ENCODE measurements at places on chromosomes 2 and 18.

- no peak for DNase-seq
These were observed 444.9 kb downstream of the TMX3 start for GRCh38 chr18:68270017-68270416.

DNA sequence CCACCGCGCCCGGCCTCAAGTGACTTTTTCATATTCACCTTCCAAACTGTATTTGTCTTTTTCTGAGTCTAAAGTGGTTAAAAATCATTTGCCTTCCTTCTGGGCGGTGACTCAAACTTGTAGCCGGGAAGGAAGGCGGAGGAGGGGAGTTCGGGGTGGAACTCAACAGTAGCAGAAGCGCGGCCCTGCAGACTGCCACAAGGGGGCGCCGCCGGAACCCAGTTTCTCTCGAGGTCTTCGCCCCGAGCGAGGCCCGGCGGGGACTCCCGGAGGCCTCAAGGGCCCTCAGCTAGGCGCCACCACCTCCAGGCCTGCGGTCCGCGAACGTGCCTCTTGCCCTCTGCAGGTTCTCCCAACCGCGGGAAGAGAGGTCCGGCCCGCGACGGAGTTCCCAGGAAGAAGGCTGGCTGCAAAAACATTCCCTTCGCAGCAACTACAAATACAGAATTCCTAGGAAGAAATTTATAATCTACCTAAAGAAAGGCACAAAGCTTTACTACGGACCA, 16.8 kb upstream of the ITM2C start:
- DNase-seq, result peak; percentile 84

DNA sequence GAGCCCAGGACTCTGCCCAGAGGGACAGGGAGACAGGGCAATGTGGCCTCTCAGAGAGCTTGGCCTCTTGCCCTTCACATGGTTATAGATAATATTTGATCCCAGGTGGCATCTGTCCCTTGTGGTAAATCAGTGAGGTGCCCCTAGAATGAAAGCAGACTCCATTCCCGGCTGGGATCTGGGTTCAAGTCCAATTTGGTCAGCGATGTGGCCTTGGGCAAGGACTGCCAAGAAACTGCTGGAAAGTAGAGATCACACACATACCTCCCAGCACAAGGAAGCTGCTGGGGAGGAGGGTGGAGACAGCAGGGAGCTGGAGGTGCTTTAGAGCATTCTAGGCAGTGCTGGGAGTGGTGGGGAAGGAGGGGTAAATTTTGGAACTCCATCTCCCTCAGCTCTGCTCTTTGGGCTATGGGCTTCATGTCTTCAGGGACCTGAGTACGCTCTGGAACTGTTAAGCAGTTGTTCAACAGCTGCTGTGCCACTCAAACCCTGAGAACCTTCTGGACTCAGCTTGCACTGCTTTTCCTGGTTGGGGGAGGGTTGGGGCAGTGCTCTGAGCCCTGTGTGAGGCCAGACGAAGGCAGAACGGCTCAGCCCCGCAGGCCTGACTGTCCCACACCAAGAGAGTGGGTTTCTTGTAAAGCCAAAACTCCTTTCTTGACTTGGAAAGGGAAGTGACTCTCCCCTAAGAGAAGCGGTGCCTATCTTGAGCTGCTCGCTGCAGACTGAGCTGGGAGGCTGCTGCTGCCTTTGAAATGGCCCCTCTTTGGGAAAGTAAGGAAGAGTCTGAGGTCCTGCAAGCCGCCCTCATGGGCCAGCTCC, 23.0 kb downstream of the INPP5D start:
- DNase-seq, result no peak

DNA sequence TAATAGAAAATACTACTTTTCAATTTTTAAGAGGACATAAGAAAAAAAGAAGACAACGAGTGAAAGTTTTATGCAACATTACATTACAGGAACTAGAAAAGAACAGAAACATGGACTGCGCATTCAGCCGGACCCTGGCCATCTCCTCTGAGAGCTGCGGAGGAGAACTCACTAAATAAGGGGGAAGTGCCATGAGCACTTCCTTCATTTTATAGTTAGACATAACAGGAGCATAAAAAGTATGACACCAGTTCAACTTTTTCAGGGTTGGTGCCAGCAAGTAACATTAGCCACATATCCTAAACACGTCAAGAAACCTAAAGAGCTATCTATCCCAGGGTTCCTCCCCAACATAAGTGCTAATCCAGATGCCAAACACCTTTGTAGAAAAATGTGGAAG, 78.0 kb upstream of the SERTAD2 start:
- DNase-seq, result no peak

DNA sequence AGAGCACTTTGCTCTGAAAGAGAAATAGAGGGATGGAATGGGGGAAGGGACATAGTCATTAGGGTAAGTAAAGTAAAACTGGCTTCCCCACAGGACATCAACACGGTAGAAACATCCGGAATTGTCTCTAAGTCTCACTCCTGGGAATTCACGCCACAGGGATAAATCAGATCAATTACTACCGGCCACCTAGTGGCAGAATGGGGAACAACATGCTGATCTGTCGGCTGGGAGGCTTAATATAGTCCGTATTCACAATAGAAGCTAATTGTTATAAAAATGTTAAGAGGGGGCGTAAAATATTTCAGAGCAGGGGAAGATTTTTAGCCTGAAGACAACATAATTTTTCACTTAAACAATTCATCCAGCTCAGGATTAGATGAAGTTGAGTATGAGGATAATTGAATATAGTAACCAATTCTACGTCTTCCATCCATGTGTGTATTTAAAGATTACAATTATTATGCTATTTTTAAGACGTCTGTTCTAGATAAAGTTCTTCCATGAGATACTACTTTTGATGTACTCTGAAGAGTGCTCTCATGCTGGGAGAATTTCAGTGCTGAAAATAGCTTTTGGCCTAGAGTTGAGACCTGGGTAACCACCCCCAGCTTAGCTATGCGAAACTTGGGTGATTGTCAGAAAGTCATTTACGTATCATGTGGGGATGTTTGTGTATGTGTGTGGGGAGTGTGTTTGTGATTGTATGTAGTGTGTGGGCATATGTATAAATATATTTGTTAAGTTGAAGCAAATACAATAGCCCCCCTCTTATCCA, 65.7 kb downstream of the LRRTM1 start:
- DNase-seq, result peak; percentile 2

DNA sequence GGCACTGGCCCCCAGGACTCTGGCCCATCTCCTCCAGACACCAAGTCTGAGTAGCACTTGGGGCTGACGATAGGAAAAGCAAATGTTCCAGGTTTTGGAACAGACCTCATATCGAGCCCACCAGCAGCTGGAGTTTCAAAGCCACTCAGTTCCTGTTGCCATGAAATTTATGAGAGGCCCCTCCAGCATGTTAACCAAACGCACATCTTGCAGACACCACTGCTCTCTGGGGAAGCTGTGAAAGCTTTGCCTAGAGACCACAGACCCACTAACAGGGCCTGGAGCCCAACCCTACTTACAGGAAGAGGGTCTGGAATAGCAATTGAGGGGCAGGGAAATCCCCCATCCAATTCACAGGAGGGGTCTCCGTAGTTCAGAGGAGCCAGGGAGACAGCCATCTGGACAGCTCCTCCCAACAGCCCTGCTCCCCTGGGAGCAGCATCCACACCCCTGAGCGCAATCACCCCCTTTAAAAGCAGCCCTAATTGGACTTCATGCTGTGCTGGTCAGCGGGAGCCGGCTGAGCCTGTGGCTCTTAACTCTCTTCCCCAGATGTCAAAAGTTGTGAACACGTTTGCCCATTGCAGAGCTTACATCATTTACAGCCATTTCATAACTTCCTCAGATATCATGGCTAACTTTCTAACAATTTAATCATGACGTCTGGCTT, 81.3 kb downstream of the TGFA start:
- no peak for DNase-seq

DNA sequence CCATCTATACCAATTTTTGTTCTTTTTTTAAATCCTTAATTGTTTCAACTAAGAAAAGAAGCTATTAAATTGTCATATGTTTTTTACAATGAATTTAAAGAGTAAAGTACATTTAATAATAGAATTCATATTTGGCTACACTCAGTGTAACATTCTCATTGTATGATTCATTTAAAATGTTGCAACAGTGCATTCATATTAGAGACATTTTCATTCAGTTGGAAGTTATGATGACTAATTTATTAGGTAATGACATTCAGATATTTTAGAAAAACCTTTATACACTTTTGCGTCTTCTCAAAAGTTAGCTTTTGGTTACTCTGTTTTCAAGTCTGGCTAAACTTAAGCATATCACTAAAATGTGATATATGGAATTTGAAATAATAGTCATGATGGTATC, 887.5 kb upstream of the NRXN1 start:
- DNase-seq, result no peak

GRCh38 chr2:159454185-159454584, 162.2 kb downstream of the BAZ2B start:
- DNase-seq, result no peak

DNA sequence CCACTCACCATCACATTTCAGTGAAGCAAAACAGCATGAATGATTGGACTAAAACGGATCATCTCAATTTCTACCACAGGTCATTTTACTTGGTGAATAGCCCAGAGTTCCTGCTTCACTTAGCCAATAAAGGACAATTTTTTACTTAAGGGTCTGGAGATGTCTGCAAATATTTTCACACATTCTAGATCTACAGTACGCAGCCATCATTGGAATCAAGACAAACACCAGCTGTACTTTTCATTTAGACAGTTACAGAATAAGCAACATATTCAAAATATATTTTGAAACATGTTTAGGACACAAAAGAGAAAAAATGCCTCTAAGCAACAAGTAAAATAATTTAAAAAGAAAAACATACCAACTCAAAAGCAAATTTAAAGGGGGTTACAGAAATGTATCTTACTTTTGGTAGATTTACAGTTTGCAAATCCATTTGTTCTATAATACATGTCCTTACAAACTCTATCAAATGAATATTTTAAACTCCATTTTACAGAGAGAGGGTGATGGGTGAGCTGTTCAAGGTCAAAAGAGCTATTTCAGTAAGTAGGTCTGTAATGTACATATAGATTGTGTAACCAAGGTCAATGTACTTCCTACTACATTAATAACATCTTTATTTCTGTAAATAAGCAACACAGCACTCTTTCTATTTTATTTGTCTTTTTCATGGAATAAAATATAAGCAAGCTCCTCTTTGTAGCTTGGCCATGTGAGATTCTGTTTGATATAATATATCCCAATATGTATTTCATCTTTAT, 13.4 kb downstream of the PPP1R1C start:
- DNase-seq, result no peak

GRCh38 chr2:73821227-73821626, 7.5 kb upstream of the STAMBP start:
- peak; percentile 6 for DNase-seq

DNA sequence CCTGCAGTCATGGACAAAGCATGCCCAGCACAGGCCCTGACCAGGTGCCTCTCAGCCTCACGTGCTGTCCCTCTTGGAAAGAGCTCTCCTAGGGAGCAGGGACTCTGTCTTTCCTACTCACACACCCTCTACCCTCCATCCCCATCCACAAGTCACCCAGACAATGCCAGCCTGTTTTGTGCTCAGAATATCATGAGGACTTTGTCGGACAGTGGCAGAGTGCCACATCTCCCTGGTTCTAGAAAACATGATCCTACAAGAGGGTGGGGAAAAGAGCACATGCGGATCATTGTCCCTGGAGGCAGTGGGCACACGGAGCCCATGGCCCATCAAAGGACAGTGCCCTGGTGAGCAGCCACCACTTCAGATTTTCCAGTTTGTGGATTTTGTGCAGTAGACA, 3.7 kb upstream of the MAL start:
- no peak for DNase-seq

- DNase-seq, result no peak
These were observed 225.9 kb upstream of the SPRED2 start for GRCh38 chr2:65658266-65658665.

GRCh38 chr2:218853766-218854165, 5.8 kb upstream of the WNT6 start:
- no peak for DNase-seq

DNA sequence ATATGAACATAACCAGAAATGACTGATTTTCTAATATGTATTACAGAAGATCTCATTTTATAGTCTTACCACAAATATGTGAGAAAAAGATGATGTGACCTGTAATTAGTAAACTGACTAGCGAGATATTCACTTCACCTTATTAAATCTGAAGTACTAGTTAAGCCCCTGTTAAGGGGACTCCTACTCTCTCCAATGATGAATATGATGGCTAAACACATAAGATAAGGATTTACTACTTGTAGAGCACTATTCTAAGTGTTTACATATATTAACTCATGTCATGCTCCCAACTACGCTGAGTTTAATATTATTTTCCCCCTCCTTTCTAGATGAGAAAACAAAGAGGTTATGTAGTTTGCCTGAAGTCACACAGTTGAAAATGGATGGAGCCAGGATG, 40.9 kb downstream of the SP3 start:
- DNase-seq, result no peak

DNA sequence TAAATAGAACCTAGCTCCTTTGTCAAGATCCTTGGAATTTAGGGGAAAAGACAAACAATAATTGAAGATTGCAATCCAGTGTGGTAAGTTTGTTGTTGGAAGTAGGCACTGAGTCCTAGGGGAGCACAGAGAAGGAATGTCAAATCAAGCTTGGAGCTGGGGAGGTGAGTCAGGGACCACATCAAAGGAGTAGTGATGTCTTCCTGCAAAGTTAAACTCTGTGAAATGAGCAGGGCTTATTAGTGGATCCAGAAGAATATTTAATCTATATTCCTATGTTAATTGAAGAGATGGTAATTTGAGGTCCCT, 41.7 kb upstream of the NABP1 start:
- no peak for DNase-seq

DNA sequence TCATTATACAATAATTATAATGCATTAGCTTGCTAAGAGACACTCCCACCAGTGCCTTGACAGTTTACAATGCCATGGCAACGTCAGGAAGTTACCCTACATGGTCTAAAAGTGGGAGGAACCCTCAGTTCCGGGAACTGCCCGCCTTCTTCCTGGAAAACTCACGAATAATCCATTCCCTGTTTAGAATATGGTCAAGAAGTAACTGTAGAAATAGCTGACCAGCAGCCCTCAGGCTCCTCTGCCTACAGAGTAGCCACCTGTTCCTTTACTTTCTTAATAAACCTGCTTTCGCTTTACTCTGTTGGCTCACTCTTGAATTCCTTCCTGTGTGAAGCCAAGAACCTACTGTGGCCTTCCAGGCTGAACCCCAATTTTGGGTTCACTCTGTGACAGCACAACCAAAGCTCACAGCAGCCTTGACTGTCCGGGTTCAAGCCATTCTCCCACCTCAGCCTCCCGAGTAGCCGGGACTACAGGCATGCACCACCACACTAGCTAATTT, 20.0 kb upstream of the PTPN2 start:
- peak; percentile 40 for DNase-seq

DNA sequence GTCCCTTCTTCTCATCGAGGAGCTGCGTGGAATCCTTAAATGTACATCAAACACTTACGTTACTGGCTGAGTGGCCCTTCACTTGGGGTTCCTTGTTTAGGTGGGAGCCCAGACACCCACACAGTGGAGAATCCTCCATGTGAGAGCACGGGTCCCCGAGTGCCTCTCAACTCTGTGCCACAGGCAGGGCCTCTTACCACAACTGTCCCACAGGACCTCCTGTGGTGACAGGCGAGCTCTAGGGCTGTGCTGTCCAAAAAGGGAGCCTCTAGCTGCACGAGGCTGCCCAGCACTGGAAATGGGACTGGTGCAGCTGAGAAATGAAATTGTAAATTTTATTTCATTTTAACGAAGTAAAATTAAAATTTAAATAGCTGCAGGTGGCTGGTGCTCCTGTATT, 145.7 kb downstream of the DYSF start:
- DNase-seq, result no peak
